Cardiac atrium fibroblast (primary cell): ENCODE measurements at places on chromosomes 12 and 14. TPM values are rescaled to one million over a fixed set of nuclear protein-coding genes. Genes with fewer than 3 reads are reported as not detected.

SIX6 gene
- total RNA-seq: not detected in 2 replicates

CLEC1B gene
- not detected in 2 replicates for total RNA-seq

PPP4R4 gene
- total RNA-seq: not detected in 2 replicates

GPR33 gene
- not detected in 2 replicates for total RNA-seq

TC2N gene
- total RNA-seq: 0.97 and 1.3 TPM in 2 replicates

CYP46A1 gene
- under 0.01 and 1.4 TPM in 2 replicates for total RNA-seq

EPYC gene
- not detected in 2 replicates for total RNA-seq

ZFYVE26 gene
- 6.8 and 9.0 TPM in 2 replicates for total RNA-seq

FAM186B gene
- 0.54 TPM in 1 of 2 replicates, not detected in the other for total RNA-seq

CFAP251 gene
- 1.6 and 2.6 TPM in 2 replicates for total RNA-seq

LHX5 gene
- total RNA-seq: not detected in 2 replicates

CACNA2D4 gene
- total RNA-seq: not detected in 2 replicates

TAS2R8 gene
- not detected in 2 replicates for total RNA-seq

RITA1 gene
- 11.7 and 19.8 TPM in 2 replicates for total RNA-seq

NYNRIN gene
- 6.3 and 11.7 TPM in 2 replicates for total RNA-seq

COCH gene
- 0.32 and 1.3 TPM in 2 replicates for total RNA-seq

ARHGEF40 gene
- 27.3 and 38.1 TPM in 2 replicates for total RNA-seq

RASSF9 gene
- 0.90 and 1.6 TPM in 2 replicates for total RNA-seq

NTF3 gene
- 0.18 TPM in 1 of 2 replicates, not detected in the other for total RNA-seq

GZMB gene
- total RNA-seq: not detected in 2 replicates

P2RX2 gene
- not detected in 2 replicates for total RNA-seq

PLXNC1 gene
- total RNA-seq: 1.4 and 2.3 TPM in 2 replicates

BMAL2 gene
- total RNA-seq: 1.8 and 6.2 TPM in 2 replicates

KCNMB4 gene
- 9.2 and 12.1 TPM in 2 replicates for total RNA-seq

ZC2HC1C gene
- not detected in 2 replicates for total RNA-seq

POLE2 gene
- 4.5 and 4.9 TPM in 2 replicates for total RNA-seq

ANKS1B gene
- 2.9 TPM in 1 of 2 replicates, not detected in the other for total RNA-seq

LTB4R2 gene
- total RNA-seq: 1.4 and 2.1 TPM in 2 replicates

CDCA4 gene
- 11.4 and 11.5 TPM in 2 replicates for total RNA-seq

ACOT6 gene
- not detected in 2 replicates for total RNA-seq

CLEC2A gene
- not detected in 2 replicates for total RNA-seq

NEUROD4 gene
- not detected in 2 replicates for total RNA-seq

MDP1 gene
- 6.7 and 9.2 TPM in 2 replicates for total RNA-seq

IFNG gene
- total RNA-seq: not detected in 2 replicates

SEL1L gene
- total RNA-seq: 61.1 and 61.2 TPM in 2 replicates

MMP19 gene
- 34.8 and 40.3 TPM in 2 replicates for total RNA-seq

CACNA1C gene
- under 0.01 and 0.16 TPM in 2 replicates for total RNA-seq

PLEKHD1 gene
- total RNA-seq: not detected in 2 replicates

ZFHX2 gene
- total RNA-seq: not detected in 2 replicates

CTSG gene
- total RNA-seq: not detected in 2 replicates

CEP170B gene
- total RNA-seq: 17.5 and 17.8 TPM in 2 replicates

TUNAR gene
- total RNA-seq: not detected in 2 replicates

GPR137C gene
- 0.18 and 0.49 TPM in 2 replicates for total RNA-seq

GPATCH2L gene
- 27.1 and 51.4 TPM in 2 replicates for total RNA-seq

AP1G2 gene
- total RNA-seq: 23.2 and 29.6 TPM in 2 replicates

PDE6H gene
- total RNA-seq: 3.1 TPM in 1 of 2 replicates, not detected in the other

DCN gene
- total RNA-seq: 1,647 and 2,415 TPM in 2 replicates

AQP5 gene
- total RNA-seq: 3.1 and 6.5 TPM in 2 replicates

PTPRQ gene
- total RNA-seq: 0.16 and 2.0 TPM in 2 replicates

ART4 gene
- 43.5 and 57.0 TPM in 2 replicates for total RNA-seq

CYP27B1 gene
- 11.4 TPM in 1 of 2 replicates, not detected in the other for total RNA-seq

PPFIA2 gene
- total RNA-seq: 6.5 TPM in 1 of 2 replicates, not detected in the other

EML5 gene
- not detected in 2 replicates for total RNA-seq

THTPA gene
- total RNA-seq: 3.8 and 6.2 TPM in 2 replicates

SMIM41 gene
- not detected in 2 replicates for total RNA-seq

FLVCR2 gene
- 3.8 and 5.0 TPM in 2 replicates for total RNA-seq
